Progenitor cell of endocrine pancreas (in vitro differentiated cells): ENCODE measurements at places on chromosomes 1 and 21. TPM values are rescaled to one million over a fixed set of nuclear protein-coding genes. Genes with fewer than 3 reads are reported as not detected.

DNA sequence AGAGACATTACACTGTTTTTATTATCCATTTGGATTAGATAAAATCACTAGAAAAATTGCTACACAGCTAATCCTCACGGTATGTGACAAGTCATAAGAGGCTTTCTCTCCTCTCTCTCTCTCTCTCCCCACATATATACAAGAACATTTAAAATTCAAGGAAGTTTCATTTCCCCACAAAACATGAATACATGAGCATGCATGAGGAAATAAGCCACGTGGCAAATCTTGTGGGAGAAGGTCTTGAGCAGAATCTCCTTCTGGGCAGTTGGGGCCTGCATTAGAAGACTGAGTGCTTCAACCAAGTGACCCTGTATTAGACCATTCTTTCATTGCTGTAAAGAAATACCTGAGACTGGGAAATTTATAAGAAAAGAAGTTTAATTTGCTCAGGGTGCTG lies 1313.1 kb downstream of the MRPL39 start:
- H3K4me3 ChIP-seq: no peak overlapping the region
- H3K27ac ChIP-seq: no peak overlapping the region
- H3K36me3 ChIP-seq: no peaks in the 10 kb centered on the region

DNA sequence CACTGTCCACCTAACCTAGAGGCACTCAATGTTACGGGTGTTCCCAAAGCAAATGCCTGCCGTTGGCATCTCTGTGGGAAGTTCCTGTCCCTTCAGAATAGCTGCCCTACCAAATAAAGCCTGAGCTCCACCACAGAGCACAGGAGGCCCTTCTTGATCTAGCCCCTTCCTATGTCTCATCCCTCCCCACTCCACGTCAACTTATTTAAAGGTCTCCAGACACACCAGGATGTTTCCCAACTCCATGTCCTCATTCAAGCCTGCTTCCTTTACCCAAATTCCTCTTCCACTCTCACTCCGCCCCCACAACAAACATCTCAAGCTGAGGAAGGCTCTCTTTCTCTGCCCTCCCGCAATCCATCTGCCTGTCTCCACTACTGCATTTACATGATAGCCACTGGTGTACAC lies 87.7 kb downstream of the TGFBR3 start:
- H3K4me1 ChIP-seq: no peaks in the 10 kb centered on the region
- H3K36me3 ChIP-seq: peaks cover 3% of the 10 kb centered on the region
- H3K27ac ChIP-seq: peak overlapping the region; percentile 8
- DNase-seq: no peak
- H3K27me3 ChIP-seq: no peaks in the 10 kb centered on the region
- H3K4me3 ChIP-seq: no peak overlapping the region

The SELP gene
- total RNA-seq: not detected in 2 replicates

GRCh38 chr21:21159253-21159899 lies 161.2 kb downstream of the NCAM2 start:
- no peak overlapping the region for H3K4me3 ChIP-seq
- no peak overlapping the region for H3K27ac ChIP-seq
- H3K36me3 ChIP-seq: no peaks in the 10 kb centered on the region
- no peaks in the 10 kb centered on the region for H3K27me3 ChIP-seq
- no peaks in the 10 kb centered on the region for H3K4me1 ChIP-seq

- H3K4me1 ChIP-seq: no peaks in the 10 kb centered on the region
- no peak overlapping the region for H3K27ac ChIP-seq
- DNase-seq: no peak
- no peak overlapping the region for H3K4me3 ChIP-seq
- no peaks in the 10 kb centered on the region for H3K36me3 ChIP-seq
Observed at GRCh38 chr21:21547368-21547953, 549.3 kb downstream of the NCAM2 start.

The ERICH3 gene
- total RNA-seq: 1.1 and 1.5 TPM in 2 replicates

DNA sequence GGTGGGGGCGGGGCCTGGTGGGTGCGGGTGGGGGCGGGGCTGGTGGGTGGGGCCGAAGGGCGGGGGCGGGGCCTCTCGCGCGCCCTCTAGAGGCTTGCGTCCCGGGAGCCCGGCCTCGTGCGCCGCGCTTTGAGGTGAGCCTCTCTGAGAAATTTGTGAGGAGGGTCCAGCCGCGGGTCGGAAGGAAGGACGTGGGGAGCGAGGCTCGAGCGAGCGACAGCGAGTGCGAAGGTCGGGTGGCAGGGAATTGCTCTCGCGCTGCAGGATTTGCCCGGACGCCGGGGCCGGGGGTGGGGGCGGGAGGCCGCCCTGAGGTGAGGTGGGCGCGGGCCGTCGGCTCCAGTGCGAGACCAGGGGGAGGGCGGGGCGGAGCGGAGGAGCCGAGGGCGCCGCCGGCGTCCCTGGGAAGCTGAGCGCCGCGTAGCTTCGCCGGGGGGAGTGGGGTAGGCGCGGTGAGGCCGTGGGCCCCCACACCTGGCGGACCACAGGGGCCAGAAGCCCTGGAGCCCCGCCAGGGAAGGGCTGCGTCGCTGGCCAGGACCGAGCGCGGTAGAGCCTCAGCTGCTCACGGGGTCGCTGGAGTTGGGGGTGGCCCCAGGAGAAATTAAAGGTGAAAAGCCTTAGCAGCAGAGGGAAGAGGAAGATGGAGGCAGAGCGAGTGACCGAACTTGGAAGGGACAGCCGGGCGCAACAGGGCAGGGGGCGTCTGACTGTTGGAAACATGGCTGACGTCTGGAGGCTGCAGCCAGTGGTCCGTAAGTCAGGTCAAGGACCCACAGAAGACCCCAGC lies 754 bp upstream of the LSS start:
- H3K4me3 ChIP-seq: peak overlapping the region; percentile 96
- no peaks in the 10 kb centered on the region for H3K27me3 ChIP-seq
- peak overlapping the region; percentile 98 for H3K27ac ChIP-seq
- peaks cover 44% of the 10 kb centered on the region for H3K36me3 ChIP-seq
- H3K4me1 ChIP-seq: peaks cover 29% of the 10 kb centered on the region
- DNase-seq: peak; percentile 56

The KCND3 gene
- 0.75 and 0.81 TPM in 2 replicates for total RNA-seq

The DNASE2B gene
- 0.26 and 0.36 TPM in 2 replicates for total RNA-seq

The TMEM200B gene
- total RNA-seq: 13.3 and 15.0 TPM in 2 replicates

The OR10T2 gene
- not detected in 2 replicates for total RNA-seq

DNA sequence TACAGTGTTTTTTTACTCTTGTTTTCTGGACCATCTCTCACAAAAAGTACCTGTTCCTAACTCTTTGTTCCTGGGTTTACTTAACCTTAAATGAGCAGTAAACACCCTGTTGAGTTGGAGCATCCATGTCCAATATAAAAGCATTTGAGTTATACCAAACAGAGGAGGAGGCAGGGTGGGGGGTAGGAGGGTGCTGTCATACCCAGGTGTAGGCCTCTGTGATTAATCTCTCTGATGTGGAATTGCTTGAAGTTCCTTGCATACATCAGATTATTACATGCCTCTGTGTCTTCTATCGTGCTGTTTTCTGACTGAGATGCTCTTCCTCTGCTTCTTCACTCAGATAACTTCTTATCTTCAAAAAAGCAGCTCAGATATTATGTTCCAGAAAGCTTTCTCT lies 28.1 kb upstream of the RGS18 start:
- H3K27me3 ChIP-seq: no peaks in the 10 kb centered on the region
- H3K36me3 ChIP-seq: no peaks in the 10 kb centered on the region
- no peaks in the 10 kb centered on the region for H3K4me1 ChIP-seq
- H3K4me3 ChIP-seq: no peak overlapping the region

The CITED4 gene
- total RNA-seq: 27.8 and 30.8 TPM in 2 replicates

DNA sequence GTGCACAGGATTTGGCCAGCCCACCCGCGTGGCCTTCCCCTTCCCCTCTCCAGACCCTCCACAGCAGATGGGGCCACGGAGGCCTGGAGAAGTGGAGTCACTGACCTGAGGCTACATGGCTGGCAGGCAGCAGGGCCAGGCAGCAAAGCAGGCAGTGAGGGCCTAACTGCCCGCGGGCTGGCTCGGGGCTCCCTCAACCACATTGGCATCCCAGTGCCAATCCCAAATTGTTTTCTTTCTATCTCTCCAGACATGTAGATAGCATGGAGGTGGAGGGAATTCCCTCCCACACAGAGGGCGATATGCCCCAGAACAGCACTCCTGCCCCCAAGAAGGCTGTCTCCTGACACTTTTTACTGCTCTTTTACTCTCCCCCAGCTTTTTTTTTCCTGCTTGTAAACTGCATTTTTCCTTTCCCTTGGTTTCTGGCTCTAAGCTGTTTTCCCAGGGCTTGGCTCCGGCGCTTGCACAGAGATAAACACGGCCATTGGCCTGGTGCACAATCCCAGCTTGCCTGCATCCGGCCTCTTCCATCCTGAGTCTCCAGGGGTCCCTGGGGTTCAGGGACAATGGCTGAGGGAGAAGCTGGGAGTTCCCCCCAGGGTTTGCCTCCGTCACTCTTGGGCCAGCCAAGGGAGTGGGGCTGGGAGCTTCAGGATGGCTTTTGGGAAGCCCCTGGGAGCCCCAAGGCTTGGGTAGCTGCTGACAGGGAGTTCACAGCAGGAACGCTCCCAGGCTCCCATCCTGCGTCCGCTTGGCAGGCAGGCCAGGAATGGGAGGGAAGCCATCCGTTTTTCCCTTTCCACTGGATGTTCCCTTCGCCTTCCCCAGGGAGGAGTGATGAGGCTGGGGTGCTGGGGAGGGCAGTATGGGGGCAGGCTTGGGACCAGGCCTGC lies 7.0 kb downstream of the EPHX1 start:
- peaks cover 4% of the 10 kb centered on the region for H3K36me3 ChIP-seq
- no peak overlapping the region for H3K4me3 ChIP-seq
- peak overlapping the region; percentile 31 for H3K27ac ChIP-seq
- DNase-seq: no peak
- H3K4me1 ChIP-seq: peaks cover 30% of the 10 kb centered on the region
- H3K27me3 ChIP-seq: no peaks in the 10 kb centered on the region

DNA sequence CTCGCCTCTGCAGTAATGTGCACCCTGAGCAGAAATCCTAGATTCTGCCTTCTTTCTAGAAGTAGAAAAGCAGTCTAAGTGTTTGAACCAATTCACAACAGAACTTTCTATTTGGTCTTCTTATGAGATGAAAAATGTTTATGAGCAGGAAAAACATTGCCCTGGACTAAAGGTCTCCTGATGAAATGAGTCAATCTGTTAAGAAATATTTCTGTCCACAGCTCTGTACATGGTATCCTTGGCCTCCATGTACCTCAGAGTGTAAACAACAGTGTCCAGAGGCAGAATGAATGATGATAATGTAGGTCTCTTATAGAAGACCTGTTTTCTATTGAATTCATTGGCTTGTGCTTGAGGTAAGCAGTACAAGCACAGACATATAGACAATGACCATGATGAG lies 6.2 kb upstream of the APCS start:
- no peak overlapping the region for H3K4me3 ChIP-seq
- H3K4me1 ChIP-seq: no peaks in the 10 kb centered on the region
- H3K27ac ChIP-seq: no peak overlapping the region

The LCE2B gene
- not detected in 2 replicates for total RNA-seq

GRCh38 chr1:42793824-42794223 lies 9.0 kb downstream of the TMEM269 start:
- peaks cover 1% of the 10 kb centered on the region for H3K4me1 ChIP-seq
- H3K36me3 ChIP-seq: no peaks in the 10 kb centered on the region
- no peak overlapping the region for H3K27ac ChIP-seq
- no peak overlapping the region for H3K4me3 ChIP-seq
- peaks cover 4% of the 10 kb centered on the region for H3K27me3 ChIP-seq

GRCh38 chr1:194544012-194544411 lies 1357.6 kb upstream of the B3GALT2 start:
- H3K27ac ChIP-seq: no peak overlapping the region
- no peaks in the 10 kb centered on the region for H3K4me1 ChIP-seq
- no peak for DNase-seq
- no peak overlapping the region for H3K4me3 ChIP-seq
- no peaks in the 10 kb centered on the region for H3K36me3 ChIP-seq
- no peaks in the 10 kb centered on the region for H3K27me3 ChIP-seq

The PLA2G2C gene
- total RNA-seq: not detected in 2 replicates

GRCh38 chr1:70044832-70045231 lies 160.5 kb downstream of the LRRC40 start:
- H3K36me3 ChIP-seq: no peaks in the 10 kb centered on the region
- H3K27ac ChIP-seq: no peak overlapping the region
- no peaks in the 10 kb centered on the region for H3K4me1 ChIP-seq
- H3K27me3 ChIP-seq: no peaks in the 10 kb centered on the region
- no peak overlapping the region for H3K4me3 ChIP-seq
- no peak for DNase-seq

- H3K36me3 ChIP-seq: peaks cover 3% of the 10 kb centered on the region
- DNase-seq: no peak
- peaks cover 4% of the 10 kb centered on the region for H3K27me3 ChIP-seq
- H3K4me3 ChIP-seq: no peak overlapping the region
- peaks cover 2% of the 10 kb centered on the region for H3K4me1 ChIP-seq
- H3K27ac ChIP-seq: no peak overlapping the region
Observed at GRCh38 chr1:1181129-1181937, 7.7 kb downstream of the TTLL10 start.

- DNase-seq: no peak
- no peak overlapping the region for H3K4me3 ChIP-seq
- H3K36me3 ChIP-seq: no peaks in the 10 kb centered on the region
- H3K27ac ChIP-seq: no peak overlapping the region
Observed at GRCh38 chr1:182259968-182260367, 131.6 kb downstream of the GLUL start.

The RHOU gene
- total RNA-seq: 54.4 and 56.3 TPM in 2 replicates

The NKAIN1 gene
- total RNA-seq: 15.5 and 16.1 TPM in 2 replicates

DNA sequence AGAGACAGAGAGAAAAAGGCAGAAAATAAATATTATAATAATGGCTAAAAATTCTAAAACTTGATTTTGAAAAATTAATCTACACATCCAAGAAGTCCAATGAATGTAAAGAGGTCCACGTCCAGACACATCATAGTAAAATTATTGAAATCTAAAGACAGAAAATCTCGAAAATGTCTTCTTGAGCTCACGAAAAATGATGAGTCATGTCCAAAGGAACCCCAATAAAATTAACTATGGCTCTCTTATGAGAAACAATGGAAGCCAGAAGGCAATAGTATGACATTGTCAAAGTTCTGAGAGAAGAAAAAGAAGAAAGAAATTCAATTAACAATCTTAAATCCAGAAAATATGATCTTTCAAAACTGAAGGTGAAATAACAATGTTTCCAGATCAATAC lies 84.6 kb downstream of the LRRIQ3 start:
- DNase-seq: no peak
- no peaks in the 10 kb centered on the region for H3K27me3 ChIP-seq
- H3K4me3 ChIP-seq: no peak overlapping the region
- no peaks in the 10 kb centered on the region for H3K4me1 ChIP-seq
- H3K36me3 ChIP-seq: no peaks in the 10 kb centered on the region
- H3K27ac ChIP-seq: no peak overlapping the region

The TRIM63 gene
- not detected in 2 replicates for total RNA-seq
